Amygdala (tissue), 56 donors: ENCODE measurements at places on chromosomes 16 and 17.
A peak's percentile ranks its signal among the peaks of the same experiment; 100 is the strongest.

DNA sequence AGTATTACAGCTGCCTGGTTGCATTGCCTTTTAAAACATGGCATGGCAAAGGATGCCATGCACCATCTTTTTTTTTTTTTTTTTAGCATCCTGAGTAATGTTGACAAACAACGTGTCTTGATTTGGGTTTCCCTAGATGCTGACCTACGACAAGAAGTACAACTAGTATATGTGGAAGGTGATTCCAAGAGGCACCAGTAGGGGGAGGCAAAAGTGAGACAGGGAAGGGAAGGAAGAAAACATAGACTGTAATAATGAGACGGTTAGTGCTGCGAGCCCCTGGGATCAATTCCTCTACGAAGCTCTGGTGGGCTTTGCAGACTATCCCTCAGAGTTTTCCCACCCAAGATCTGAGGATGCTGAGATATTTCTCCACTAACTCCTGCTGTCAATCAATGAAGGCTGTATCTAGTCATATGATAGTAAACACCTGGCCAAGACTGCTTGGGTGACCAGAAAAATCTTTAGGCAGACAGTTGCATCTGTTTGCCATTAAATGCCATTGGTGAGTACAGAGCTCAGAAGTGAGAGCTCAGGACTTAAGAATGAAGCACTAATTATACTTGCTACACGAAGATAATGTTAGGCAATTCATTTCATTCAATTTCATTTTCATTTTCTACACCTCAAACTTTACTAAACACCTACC, 458.6 kb upstream of the GOT2 start:
- no peak for DNase-seq

DNA sequence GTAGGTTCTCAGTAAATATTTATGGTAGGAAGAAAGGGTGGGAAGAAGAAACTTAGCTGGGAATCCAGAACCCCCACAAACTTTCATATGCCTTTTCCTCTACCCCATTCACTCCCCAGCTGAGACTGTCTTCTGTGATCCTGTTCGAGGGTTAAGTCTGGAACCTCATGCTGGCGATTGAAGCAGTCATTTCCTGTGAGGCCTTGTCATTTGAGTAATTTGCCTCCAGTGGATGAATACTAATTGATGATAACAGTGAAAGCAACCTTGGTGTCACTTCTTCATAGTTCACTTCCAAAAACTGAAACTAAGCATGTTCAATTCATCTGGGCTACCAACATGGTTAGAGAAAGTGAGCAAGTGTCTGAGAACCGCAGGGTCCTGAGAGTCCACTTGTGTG, 401.2 kb downstream of the CDH13 start:
- DNase-seq, result no peak

DNA sequence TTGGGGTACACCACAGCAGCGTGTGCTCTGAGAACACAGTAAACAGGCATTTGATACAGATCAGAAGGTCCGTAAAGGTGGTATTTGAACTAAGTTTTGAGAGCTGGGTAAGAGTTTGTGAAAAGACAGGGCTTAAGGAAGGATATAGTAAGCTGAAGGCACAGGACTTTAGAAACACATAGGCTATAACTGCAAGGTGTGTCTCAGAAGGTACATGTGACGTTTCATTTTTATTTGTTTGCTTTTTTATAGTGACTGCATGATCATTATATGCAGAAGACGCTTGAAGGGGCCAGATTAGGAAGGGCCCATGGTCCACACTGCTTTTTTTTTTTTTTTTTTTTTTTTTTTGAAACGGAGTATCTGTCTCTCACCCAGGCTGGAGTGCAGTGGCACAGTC, 644.6 kb downstream of the WWOX start:
- no peak for DNase-seq

DNA sequence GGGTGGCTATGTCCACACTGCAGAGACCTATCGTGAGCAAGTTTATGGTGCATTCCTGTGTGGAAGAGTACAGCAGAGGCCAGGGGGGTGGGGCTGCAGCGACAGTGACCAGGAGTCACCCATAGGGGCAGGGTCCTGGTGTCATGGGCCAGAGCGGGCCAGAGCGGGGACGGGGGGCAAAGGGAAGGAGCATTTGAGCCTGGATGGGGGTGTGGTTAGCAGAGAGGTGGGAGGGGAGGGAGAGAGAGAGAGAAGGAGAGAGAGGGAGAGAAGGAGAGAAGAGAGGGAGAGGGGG, 17.8 kb downstream of the JPH3 start:
- DNase-seq, result no peak

DNA sequence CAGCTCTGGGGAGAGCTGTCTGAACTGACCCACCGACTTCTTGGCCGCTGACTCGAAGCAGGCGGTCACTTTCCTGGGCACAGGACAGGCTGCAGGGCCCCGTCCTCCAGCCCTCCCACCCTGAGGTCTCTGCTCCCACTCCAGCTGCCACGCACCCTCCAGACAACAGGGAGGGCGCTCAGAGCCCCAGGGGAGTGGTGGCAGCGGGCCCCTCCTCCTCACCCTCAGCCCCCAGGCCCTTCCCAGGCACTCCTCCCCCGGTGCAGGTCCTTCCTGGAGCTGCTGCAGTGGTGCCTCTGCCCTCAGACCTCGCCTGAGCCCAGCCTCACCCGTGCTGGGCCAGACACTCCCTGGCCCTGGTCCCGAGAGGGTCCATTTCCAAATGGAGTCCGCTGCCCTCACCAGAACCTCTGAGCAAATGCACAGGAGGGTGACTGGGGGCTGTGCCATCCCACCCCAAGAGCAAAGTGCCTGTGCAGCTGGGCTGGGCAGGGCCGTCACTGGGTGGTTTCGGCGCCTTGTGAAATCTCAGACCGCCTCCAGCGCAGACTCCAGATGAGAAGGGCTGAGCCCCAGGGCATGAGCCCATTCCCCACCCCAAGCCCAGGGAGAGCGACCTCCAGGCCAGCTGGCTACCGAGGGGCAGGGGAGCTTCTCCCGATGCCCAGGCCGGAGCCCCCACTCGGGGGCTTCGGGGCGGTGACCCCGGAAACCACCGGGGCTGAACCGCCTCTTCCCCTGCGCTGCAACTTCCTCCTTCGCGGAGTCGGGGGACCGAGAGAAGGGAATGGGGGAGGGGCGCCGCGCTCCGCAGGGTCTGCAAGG, 717 bp downstream of the CYBA start:
- peak; percentile 38 for DNase-seq

GRCh38 chr17:31696703-31697325, 162.2 kb downstream of the COPRS start:
- no peak for DNase-seq

DNA sequence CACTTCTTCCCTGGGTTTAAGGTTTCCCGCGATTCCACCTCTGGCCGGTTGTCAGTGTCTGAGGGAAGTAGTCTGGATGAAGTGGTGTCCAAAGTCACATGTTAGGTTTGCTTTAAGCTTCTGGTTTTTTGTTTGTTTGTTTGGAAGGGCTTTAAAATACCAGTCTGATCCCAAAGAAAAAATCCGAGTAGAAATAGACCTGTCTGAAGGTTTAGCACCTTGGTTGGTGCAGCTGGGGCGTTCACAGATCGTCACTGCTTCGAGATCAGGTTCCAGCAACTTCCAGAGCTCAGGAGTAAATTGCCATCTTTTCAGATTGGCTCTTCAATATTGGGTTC, 567 bp downstream of the TMEM97 start:
- DNase-seq, result no peak
